ENCODE measurements at places on chromosomes 16 and 17. TPM values are rescaled to one million over a fixed set of nuclear protein-coding genes. Genes with fewer than 3 reads are reported as not detected.

DNA sequence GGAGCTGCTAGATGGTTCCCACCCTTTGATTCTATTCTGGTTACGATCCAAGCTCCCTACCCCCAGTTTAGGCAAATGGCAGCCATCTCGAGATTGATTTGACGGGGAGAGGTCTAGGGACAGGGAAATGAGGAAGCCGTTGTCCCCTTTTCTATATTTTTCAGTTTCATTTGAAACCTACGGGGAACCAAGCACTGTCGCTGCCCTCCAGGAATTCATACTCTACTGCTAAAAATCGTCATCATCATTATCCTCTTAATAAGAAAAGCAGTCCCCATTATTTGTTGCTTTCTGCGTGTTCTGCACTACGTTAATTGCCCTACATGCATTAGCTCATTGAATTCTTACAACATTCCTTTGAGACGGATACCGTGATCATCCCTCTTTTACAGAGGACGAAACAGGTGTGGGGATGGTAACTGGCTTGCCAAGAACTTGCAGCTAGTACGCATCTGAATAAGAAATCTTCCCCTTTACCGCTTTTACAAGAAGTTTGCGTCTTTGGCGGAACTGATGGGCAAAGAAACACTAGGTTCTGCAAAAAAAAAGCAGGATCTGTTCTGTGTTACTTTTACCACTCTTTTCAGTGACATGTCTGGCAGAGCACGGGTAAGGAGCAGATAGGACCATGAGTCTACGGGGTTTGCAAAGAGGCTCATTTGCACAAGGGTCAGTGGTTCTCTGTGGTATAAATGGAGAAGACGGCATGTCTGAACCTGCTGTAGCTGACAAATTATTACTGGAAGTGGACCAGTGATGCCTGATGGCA is 1.1 kb downstream of the CCP110 start:
- peaks cover 20% of the 10 kb centered on the region for H3K4me1 ChIP-seq
- H3K4me3 ChIP-seq, result peak overlapping the region; percentile 97
- peaks cover 5% of the 10 kb centered on the region for H3K36me3 ChIP-seq
- peak overlapping the region; percentile 80 for H3K27ac ChIP-seq
- peak; percentile 37 for DNase-seq

GRCh38 chr16:67190448-67191399 is 788 bp upstream of the EXOC3L1 start:
- no peak for DNase-seq
- H3K36me3 ChIP-seq, result peaks cover 25% of the 10 kb centered on the region
- H3K4me3 ChIP-seq, result no peak overlapping the region

DNA sequence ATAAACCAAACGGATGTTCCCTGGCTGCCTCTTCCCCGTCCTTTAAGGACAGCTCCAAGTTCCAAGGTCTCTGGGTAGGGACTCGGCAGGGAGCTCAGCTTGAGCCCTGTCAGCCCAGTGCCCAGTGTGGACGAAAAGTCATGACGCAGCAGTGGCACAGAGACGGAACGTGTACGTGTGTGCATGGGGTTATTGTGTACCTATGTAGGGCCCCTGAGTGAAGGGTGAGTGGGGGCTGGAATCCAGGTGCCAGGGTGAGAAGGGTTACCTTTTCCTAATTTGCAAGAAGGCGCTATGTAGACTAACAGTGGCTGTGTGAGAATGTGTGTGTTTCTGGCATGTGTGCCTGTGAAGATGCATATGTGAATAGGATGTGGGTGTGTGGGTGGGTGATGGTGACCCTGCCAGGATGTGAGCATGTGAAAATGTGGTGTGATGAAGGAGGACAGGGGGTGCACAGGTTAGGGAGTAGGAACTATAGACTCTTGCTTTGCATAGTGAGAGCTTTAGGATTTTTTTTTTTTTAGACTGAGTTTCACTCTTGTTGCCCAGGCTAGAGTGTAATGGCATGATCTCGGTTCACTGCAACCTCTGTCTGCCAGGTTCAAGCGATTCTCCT is 6.0 kb downstream of the SCN4A start:
- H3K36me3 ChIP-seq, result peaks cover 37% of the 10 kb centered on the region
- no peak overlapping the region for H3K27ac ChIP-seq
- no peak for DNase-seq
- H3K4me1 ChIP-seq, result peaks cover 22% of the 10 kb centered on the region
- no peaks in the 10 kb centered on the region for H3K27me3 ChIP-seq
- H3K4me3 ChIP-seq, result no peak overlapping the region

DNA sequence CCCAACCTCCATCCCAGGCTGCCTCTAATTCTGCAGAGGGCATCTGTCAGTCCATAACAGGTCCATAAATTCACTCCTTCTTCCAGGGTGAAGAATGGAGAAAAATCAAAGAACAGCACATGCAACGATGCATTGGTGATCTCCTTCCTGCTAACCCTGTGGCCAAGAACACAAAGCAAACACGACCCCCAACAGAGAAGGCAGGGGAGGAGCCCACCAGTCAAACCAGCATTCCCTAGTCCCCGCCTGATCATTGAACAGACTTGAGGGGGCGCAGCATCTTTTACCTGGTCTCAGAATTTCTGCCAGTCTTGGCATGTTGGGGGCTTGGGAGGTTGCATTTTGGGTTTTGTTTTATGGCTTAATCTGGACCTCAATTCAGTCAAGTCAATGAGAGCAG is 476.0 kb downstream of the SLC39A11 start:
- H3K4me1 ChIP-seq, result peaks cover 20% of the 10 kb centered on the region
- H3K4me3 ChIP-seq, result no peak overlapping the region
- H3K36me3 ChIP-seq, result no peaks in the 10 kb centered on the region

GRCh38 chr17:60601447-60602384 is 1.7 kb downstream of the PPM1D start:
- H3K4me3 ChIP-seq, result peak overlapping the region; percentile 90
- H3K27ac ChIP-seq, result peak overlapping the region; percentile 94
- H3K36me3 ChIP-seq, result no peaks in the 10 kb centered on the region

DNA sequence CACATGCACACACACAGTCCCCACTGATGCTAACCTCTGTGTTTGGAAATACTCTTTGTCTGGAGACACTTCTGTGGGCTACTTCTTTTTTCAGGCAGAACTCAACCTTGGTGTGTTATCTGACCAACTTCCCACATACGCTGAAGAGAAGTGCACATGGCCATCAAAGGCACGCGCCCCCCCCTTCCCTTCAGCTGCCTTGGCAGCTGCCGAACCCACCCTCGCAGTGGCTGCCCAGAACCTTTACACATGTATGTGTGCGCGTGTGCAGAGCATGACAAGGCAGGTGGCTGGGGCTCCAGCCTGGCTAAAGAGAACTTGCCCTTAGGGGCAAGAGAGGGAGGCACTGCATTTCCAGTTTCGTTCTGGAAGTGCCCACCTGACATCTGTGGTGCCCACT is 3.9 kb downstream of the RAPGEFL1 start:
- no peaks in the 10 kb centered on the region for H3K27me3 ChIP-seq
- H3K4me3 ChIP-seq, result no peak overlapping the region
- peaks cover 37% of the 10 kb centered on the region for H3K4me1 ChIP-seq
- peak; percentile 55 for DNase-seq
- H3K36me3 ChIP-seq, result peaks cover 6% of the 10 kb centered on the region

DNA sequence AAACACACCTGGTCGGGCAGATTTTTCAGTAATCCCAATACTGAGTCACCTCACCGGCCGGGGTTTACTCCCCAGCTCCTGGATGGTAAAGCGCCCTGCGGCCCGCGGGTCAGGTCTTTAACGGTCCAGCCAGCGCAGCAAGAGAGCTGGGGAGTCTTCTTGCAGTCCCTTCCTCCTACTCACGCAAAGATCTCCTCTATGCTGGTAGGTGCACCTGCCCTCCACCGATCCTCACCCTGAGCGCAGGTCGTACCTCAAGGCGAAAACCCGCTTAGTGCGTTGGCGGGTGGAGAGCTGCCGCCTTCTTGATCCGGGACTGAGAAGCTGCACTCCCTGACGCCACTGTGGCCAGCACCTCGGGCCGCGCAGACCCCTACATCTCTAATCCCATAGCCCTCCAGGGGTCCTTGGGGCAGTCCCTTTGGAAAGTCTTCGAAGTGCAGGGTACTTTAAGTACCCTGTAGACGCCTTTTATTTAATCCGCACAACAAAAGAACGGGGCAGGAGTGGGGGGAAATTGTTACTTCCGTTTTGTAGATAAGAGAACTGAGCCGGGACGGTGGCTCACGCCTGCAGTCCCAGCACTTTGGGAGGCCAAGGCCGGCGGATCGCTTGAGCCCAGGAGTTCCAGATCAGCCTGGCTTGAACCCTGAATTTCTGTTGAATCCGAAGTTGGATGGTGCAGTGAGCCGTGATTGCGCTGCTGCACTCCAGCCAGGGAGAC is 10.4 kb upstream of the HOXB13 start:
- no peaks in the 10 kb centered on the region for H3K36me3 ChIP-seq
- no peak overlapping the region for H3K27ac ChIP-seq

- H3K36me3 ChIP-seq, result peaks cover 24% of the 10 kb centered on the region
- DNase-seq, result no peak
- no peaks in the 10 kb centered on the region for H3K27me3 ChIP-seq
- H3K27ac ChIP-seq, result no peak overlapping the region
- no peak overlapping the region for H3K4me3 ChIP-seq
These were observed 7.7 kb downstream of the NDUFAF8 start for GRCh38 chr17:81246679-81247338.

GRCh38 chr16:19114359-19115147 is 789 bp downstream of the ITPRIPL2 start:
- H3K4me3 ChIP-seq, result peak overlapping the region; percentile 61
- no peaks in the 10 kb centered on the region for H3K27me3 ChIP-seq
- peaks cover 19% of the 10 kb centered on the region for H3K36me3 ChIP-seq
- H3K27ac ChIP-seq, result peak overlapping the region; percentile 92
- peak; percentile 83 for DNase-seq

- no peak overlapping the region for H3K4me3 ChIP-seq
- H3K4me1 ChIP-seq, result no peaks in the 10 kb centered on the region
- H3K27ac ChIP-seq, result no peak overlapping the region
- no peak for DNase-seq
These were observed 17.3 kb upstream of the RBL2 start for GRCh38 chr16:53417011-53417410.

DNA sequence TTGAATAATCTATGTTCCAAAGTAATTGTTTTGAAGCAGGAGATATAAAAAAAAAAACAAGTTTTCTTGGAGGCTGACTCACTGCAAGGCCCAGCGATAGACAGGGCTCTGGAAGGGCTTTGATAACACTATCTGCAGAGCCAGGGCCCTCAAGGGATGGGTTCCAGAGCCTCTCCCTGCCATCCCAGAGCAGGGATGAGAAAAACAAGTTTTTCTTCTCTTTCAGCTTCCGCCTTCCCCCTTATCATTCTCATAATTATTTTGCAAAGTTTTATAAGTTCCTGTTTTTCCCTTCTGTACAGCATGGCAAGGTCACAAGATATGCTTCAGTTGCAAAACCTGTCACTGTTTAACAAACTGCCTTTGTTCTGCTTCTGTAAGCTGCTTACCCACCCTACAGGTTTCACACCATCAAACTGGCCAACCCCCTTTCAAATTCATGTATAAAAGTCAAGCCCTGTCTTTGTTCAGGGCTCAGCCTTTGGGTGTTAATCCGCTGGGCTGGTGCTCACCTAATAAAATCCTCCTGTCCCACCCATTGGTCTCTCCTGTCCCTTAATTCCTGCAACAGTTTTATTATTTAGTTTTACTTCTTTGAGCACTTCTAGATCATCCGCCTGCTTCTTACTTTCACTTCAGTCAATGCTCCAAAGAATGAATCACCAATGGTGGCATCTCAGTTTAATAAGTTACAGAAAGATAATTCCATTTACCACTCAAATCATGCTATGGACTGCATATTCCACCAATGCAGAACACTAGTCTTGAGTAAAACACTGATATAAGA is 5.6 kb upstream of the THUMPD1 start:
- H3K27me3 ChIP-seq, result peaks cover 2% of the 10 kb centered on the region
- no peak for DNase-seq
- H3K36me3 ChIP-seq, result no peaks in the 10 kb centered on the region

DNA sequence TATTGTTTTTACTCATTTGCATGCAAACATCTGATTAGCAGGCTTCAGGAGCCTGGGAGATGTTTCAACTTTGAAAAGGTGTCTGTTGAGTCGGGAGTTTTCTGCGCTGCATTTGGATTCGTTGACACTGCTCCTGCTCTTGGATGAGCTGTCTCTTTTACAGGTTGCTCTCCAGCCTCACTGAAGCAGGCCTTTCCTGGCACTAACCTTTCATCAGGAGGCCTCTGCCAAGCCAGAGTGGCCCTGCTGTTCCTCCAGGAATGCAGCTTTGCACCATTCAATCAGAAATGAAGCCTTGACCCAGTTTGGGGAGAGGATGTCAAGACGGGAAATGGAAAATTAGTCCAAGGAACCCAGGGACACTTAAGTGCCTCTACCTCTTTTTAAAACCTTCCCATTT is 330 bp upstream of the KRTAP29-1 start:
- H3K4me3 ChIP-seq, result no peak overlapping the region
- no peaks in the 10 kb centered on the region for H3K36me3 ChIP-seq
- DNase-seq, result no peak

DNA sequence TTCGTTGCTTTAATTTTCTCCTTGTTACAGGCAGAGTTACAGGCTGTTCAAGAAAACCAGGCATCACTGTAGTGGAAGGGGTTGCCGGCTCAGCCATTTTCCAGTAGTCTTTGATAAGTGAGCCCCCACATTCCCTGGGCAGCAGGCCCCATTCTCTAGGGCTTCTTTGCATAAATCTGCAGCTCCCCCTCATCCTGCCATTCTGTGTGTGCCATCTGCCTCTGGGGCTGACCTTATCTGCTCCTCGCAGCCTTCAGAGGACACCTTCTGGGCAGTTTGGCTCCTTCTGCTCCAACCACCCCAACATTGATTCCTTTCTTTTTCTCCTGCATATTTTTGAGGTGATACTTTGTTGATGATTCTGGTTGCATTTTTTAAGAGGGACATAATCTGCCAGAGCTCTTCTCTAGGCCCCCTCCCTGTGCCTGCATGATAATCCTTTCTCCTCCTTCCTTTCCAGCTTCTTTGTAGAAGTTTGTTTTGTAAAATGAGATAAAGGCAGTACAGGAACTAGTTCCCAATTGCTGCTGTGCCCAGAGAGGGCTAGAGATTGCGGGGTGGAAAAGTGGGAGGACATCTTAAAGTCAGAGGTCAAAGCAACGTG is 17.1 kb downstream of the RND2 start:
- no peaks in the 10 kb centered on the region for H3K27me3 ChIP-seq
- H3K4me1 ChIP-seq, result no peaks in the 10 kb centered on the region
- H3K4me3 ChIP-seq, result no peak overlapping the region
- H3K27ac ChIP-seq, result no peak overlapping the region
- peaks cover 11% of the 10 kb centered on the region for H3K36me3 ChIP-seq

GRCh38 chr17:45225964-45226530 is 4.4 kb downstream of the FMNL1 start:
- H3K4me1 ChIP-seq, result peaks cover 84% of the 10 kb centered on the region
- H3K27me3 ChIP-seq, result peaks cover 23% of the 10 kb centered on the region
- peak; percentile 69 for DNase-seq
- H3K36me3 ChIP-seq, result no peaks in the 10 kb centered on the region

Gene GPS1
- polyA plus RNA-seq, result 73.8 TPM

Gene CBX1
- polyA plus RNA-seq, result 80.7 TPM

Gene GRAP
- polyA plus RNA-seq, result 4.0 TPM

Gene OR3A3
- polyA plus RNA-seq, result not detected

Gene ATP6V0D1
- polyA plus RNA-seq, result 58.0 TPM

All from muscle of leg (tissue), 16 donors.